ENCODE measurements at places on chromosomes 5 and 9.
A peak's percentile ranks its signal among the peaks of the same experiment; 100 is the strongest.

- DNase-seq: no peak
These were observed at the start of gene PFN3 for GRCh38 chr5:177399997-177400868. Gene PFN3, minus strand, starts transcription at chr5:177400661. Its CDS starts 85 bp downstream, at chr5:177400576.

- no peak for DNase-seq
These were observed 2042.6 kb upstream of the CDH6 start for GRCh38 chr5:29150840-29151239.

- DNase-seq: no peak
These were observed 4.7 kb downstream of the DNAI1 start for GRCh38 chr9:34463098-34463900.

DNA sequence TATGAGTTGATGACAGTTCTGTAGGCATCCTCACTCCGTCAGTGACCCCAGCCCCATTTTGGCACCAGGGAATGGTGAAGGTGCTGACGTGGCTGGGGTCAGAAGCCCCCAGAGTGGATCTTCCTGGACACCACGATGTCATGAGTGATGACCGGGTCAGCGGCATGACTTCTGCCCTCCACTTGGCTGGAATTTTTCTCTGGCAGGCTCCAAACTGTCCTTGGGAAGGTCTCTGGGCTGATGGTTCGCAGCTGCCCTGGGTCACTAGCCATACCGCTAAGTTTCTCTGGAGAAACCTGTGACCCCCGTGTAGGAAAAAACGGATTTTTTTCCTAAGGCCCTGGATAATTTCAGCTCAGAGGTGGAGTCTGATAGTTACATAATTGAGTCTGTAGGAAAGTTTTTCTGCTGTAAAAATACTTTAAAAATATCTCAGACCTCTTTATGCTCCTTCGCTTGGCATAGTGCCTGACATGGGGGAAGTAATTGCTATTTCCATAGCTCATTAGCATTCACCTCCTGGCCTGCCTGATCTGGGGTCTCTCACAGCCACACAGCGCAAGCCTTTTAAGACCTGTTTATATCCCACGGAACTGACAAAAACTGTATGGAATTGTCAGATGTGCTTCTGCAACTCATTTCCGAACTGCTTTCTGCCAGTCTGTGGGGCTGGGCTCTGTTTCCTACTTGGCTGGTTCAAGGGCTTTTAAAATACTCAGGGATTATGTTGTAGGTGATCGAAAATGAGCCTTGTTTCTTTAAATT lies 69.2 kb downstream of the ANGPTL2 start:
- no peak for DNase-seq

- peak; percentile 51 for DNase-seq
These were observed 42.8 kb downstream of the ACO1 start for GRCh38 chr9:32427111-32427873.

DNA sequence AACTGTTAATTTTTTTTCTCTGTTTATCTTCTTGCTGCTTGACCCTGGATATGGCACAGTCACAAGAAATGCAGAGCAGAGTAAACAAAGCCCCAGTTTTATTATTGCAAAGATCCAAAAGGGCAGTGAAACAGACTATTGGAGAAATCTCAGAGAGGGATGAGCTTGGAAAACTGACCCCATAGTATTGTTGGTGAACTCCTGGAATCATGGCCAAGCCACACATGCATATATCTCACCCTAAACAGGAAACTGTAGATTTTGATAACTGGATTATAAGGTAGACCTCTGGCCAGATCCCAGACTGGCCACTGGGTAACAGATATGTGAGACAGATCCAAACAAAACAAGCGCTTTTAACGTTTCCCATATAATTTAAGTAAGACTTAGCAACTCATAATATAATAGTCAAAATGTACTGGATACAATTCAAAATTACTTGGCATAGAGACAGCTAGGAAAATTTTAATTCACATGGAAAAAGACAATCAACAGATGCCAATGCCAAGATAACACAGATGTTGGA lies 263.5 kb upstream of the SEMA6A start:
- DNase-seq: no peak

DNA sequence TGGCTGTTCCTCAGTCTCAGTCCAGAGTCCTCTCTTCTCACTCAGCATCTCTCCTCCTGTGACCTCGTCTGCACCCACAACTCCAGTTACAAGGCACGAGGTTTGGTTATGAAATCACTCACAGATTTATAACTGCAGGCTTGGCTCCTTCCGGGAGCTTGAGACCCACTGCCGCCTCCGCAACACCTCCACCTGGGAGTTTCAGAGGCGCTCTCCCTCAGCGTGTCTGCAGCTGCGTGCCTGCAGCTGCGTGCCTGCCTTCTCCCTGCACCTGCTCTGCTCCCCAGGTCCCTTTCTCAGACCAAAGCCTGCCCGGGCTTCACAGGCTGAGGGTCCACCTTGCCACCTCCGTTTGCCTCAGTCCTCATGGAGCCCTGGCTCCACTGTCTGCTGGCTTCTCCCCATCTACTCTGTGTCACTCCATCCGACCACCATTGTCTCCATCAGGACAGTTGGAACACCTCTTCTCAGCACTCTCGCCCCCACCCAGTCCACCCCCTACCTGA lies 51.5 kb downstream of the HRH2 start:
- DNase-seq: no peak

DNA sequence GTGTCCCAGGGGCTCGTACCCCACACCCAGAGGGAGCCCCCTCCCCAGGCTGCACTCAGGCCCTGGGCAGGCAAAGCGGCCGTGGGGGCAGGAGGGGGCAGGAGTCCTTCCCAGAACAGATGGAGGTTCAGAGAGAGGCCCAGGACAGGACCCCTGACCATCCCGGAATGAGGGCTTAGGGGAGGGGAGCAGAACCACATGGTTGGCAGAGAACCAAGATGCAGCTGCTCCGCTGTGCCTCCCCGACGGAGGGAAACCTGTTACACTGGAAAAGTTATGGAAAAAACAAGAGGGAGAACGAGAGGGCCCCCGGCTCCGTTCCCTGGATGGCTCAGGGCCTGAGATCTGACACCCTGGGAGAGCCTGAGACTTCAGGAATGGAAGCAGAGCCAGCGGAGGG lies 22.7 kb downstream of the SLC12A7 start:
- no peak for DNase-seq

GRCh38 chr9:107036367-107036766 lies 173.4 kb downstream of the ZNF462 start:
- no peak for DNase-seq

GRCh38 chr5:159497221-159497620 lies 166.9 kb upstream of the IL12B start:
- no peak for DNase-seq

GRCh38 chr9:35845824-35846771 lies 17.1 kb downstream of the TMEM8B start:
- no peak for DNase-seq

DNA sequence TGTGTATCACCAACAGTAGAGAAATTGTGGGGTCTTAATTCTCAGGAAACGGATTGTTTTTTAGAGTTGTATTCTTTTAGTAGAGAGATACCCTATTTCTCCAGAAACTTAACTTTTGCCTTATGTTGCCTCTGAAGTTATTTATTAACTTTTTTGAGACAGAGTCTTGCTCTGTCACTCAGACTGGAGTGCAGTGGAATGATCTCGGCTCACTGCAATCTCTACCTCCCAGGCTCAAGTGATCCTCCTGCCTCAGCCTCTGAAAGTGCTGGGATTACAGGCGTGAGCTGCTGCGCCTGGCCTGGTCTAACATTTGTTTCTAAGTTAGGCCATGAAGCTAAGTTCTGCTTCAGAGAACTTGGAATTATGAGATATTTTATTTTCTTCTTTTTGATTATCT lies 75.0 kb downstream of the CFAP95 start:
- no peak for DNase-seq

DNA sequence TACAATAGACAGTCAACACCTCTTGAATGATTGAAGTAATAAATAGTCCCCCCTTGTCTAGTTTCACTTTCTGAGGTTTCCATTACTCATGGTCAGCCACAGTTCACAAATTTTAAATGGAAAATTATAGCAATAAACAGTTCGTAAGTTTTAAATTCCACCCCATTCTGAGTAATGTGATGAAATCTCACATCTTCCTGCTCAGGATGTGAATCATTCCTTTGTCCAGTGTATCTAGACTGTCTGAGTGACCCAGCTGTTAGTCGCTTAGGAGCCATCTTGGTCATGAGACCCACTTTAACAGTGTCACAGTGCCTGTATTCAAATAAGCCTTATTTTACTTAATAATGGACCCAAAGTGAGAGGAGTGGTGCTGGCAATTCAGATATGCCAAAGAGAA lies 311.6 kb upstream of the PRR16 start:
- no peak for DNase-seq

DNA sequence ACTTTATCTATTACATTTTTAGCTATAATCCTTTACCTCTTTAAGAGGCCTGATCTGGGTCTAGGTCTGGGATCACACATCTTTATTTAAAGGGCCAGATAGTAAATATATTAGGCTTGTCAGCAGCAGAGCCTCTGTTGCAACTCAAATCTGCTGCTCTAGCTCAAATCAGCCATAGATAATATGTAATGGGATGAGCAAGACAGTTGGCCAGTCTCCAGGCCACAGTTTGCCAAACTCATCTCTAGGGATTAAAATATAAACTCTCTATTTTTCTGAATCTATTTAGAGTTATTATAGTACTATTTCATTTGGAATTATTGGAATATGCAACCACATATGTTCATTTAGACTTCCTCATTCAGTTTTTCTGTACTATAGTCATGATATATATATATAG lies 115.9 kb upstream of the MINAR2 start:
- DNase-seq: no peak

GRCh38 chr5:45205403-45205961 lies 396.7 kb downstream of the MRPS30 start:
- no peak for DNase-seq

GRCh38 chr9:87673446-87674120 lies 52.3 kb upstream of the CTSL start:
- DNase-seq: no peak

DNA sequence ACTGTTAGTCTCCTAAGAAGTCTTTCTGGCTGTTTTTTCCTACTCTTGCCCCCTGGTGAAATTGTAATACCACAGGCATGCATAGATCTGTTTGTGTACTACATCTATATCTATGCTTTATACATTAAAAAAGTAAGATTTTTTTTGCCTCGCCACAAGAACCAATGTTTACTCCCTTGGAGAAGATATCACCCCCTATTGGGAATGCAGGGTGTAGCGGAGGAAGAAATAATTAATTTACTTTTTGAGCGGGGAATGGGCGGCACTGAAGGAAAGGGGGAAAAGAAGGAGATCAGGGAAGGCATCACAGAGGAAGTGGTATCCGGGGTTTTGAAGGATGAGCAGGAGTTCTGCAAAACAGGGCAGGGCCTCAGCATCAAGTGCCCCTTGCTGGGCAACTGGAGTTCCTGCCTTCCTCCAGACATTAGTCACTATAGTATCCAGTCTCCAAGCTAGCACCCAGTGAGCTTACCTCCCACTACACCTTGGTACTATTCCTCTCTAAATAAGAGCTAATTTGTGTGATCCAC lies 134.9 kb downstream of the GABBR2 start:
- DNase-seq: no peak

DNA sequence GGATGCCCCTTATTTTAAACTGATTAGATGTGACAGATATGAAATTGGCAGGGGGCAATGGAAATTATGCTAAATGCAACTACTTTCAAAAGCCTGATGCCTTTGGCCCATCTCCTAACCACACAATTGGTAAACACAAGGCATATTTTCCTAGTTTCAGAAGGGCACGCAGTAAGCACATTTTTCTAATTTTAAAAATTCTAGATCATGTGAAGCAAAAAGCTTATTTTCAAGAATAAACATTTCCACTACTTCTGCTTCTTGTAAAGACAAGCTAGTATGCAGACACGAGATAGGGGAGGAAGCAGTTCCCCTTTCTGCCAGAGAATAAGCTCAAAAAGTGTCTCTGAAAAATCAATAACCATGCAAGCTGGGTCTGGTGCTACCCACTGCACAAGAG lies 67.7 kb downstream of the ABCA1 start:
- DNase-seq: no peak

DNA sequence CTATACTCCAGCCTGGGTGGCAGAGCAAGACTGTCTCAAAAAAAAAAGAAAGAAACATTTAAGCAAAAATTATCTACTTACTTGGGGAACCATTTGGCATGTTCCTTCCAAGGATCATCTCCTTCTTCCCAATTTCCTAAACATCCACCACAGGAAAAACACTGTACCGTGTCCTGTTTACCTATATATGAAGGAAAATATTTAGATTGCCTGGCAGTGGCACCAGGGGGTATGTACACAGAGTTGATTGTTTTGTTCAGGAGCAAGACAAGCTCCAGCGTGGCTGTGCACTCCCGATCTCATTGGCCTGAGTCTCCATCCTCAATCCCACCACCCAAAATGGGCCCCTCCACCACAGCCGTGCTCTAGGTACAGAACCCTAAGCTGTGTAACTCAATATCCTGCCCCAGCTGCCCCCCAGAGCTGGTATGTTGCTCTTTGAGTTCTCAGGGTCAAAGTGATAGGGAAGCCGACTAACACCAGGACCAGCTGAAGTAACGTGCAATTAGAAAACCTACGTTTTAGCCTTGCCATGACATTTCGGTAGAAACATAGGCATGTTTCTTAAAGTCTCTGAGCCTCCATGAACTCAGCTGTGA lies 13.8 kb downstream of the NAIP start:
- DNase-seq: no peak

DNA sequence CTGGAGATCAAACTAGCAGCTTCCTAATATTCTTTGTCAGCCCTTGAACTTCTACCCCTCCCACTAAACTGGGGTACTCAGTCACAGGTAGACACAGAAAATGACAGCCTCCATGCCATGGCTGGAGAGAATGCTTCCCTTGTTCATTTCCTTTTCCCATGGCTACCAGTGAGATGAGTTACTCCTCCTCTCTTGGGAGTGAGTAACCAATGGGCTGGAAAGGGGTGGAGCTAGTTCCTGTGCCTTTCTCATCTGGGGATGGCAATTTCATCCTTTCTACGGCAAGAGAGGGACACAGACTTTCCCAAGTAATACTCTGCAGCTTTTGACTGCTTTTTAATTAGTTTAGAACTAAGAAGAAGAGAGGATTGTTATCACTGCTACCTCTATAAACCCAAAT lies 1045.6 kb upstream of the WWC1 start:
- DNase-seq: no peak

- DNase-seq: no peak
These were observed 545 bp downstream of the DIPK1B start for GRCh38 chr9:136712690-136713544.

GRCh38 chr9:81557452-81558090 lies 131.8 kb downstream of the TLE1 start:
- DNase-seq: no peak

DNA sequence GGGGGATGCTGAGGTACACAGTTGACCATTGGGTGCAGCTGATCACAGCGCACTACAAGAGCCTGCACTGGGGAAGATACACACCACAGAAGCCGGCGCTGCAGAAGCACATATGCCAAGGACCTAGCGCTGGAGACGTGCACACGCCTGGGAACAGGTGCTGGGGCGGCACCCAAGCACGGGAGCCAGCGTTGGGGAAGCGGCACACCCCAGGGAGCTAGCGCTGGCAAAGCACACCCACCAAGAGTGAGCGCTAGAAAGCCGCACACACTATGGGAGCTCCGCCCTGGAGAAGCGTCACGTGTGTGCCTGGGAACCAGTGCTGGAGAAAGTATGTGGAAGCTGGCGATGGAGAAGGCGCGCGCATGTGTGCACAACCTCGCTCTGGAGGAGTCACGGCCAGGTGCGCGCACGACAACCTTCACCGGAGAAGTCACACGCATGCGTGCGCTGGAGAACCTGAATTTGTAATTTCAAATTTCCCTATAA lies 4.5 kb downstream of the FANCC start:
- no peak for DNase-seq
